ENCODE measurements at places on chromosomes 3 and 15.

GRCh38 chr3:107769882-107770281 is 247.1 kb downstream of the BBX start:
- no peak for DNase-seq

GRCh38 chr15:35362195-35362829 is 183.7 kb downstream of the DPH6 start:
- DNase-seq = no peak

DNA sequence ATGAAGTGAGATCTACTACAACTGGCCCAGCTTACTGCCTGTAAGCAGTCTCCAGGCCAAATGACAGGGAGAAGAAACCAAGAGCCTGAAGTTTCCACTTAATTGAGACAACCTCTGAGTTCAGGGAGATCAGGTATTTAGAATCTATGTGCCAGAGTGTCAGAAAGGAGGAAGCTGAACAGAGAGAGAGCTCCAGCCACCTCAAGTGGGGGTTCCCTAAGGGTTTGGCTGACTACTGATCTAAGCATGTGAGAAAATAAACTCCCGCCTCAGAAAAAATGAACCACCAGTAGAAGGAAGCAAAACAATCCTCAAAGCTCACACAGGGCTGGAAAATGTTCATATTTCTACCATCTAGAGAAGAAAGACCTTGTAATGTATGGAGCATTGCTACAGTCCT is 25.0 kb downstream of the ADAM10 start:
- DNase-seq = no peak

GRCh38 chr3:104642827-104643226 is 723.9 kb upstream of the ALCAM start:
- DNase-seq = no peak

- DNase-seq = no peak
Measured at GRCh38 chr3:14312375-14312774, 90.0 kb upstream of the SLC6A6 start.

- no peak for DNase-seq
Measured at GRCh38 chr3:196128172-196128843, 46.4 kb upstream of the TFRC start.

DNA sequence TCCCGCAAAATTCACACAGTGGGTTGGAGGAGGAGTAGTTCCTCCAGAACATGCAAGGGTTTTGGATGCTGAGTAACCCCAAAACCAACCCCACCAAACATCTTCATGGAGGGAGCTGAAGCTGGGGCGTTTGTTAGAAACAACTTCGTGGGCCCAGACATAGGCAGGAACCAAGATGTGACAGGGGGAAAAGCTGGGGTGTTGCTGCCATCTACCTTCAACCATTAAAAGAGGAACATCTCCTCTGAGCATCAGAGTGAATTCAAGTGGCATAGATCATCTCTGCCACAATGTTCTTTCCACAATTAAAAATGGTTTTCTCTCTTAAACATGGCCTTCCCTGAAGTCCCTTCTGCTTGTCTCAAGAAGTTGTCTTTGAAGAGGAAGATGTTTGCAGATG is 20.5 kb downstream of the SIDT1 start:
- DNase-seq = no peak

- no peak for DNase-seq
Measured at GRCh38 chr3:15755780-15756179, 42.0 kb downstream of the ANKRD28 start.

- peak; percentile 17 for DNase-seq
Measured at GRCh38 chr3:140922634-140923033, 19.0 kb upstream of the SLC25A36 start.

DNA sequence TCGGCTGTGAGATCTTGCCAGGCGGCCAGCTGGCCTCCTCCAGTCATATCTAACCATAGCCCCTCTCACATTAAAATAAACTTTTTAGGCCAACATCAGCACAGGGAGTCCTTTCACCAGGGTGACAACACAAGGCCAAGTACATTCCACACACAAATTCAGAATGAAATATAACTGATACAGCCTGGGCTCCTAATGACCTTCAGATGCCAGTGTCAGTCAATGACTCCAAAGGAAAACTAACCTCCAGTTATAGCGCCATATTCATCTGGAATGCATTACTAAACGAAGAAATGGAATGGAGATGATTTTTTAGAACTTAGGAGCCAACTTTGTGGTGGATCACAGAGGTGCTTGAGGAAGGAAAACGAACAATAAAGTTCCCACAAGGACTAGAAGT is 205.4 kb downstream of the GREM1 start:
- DNase-seq = no peak

All from H54 (cell line).